Daoy (cell line): ENCODE measurements at places on chromosomes 16 and 17. TPM values are rescaled to one million over a fixed set of nuclear protein-coding genes. Genes with fewer than 3 reads are reported as not detected.

GRCh38 chr17:6507535-6507934, 48.8 kb downstream of the PITPNM3 start:
- peak; percentile 93 for DNase-seq

GRCh38 chr17:55225237-55225636, 39.5 kb upstream of the HLF start:
- no peak for DNase-seq

TM4SF5 gene
- not detected in 2 replicates for total RNA-seq

- no peak for DNase-seq
Measured at GRCh38 chr16:59634951-59635350, 900.8 kb upstream of the GOT2 start.

- peak; percentile 84 for DNase-seq
Measured at GRCh38 chr16:29900102-29900887, at the start of gene ASPHD1. ASPHD1 (plus strand) TSS chr16:29900488; CDS start chr16:29900972, 484 bp downstream.

DNA sequence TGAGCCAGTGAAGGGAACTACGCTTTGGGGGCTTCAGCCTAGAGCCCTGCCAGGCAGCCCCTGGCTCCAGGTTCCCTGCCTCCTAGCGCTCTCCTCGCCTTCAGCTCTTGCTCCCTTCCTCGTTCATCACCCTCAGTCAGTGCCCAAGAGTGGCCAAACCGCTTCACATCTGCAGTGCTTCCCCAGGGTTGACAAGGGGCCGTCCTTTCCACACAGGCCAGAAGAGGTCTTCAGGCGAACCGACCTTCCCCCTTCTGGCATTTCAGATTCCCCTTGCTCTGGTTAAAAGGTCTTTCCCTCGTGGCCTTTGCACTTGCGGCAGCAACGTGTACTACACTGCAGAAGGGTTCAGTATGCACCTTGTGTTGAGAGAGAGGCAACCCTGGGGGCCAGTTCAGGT, 4.1 kb downstream of the RASD1 start:
- DNase-seq, result no peak

GRCh38 chr16:56336711-56337110, 88.6 kb downstream of the AMFR start:
- no peak for DNase-seq

DNA sequence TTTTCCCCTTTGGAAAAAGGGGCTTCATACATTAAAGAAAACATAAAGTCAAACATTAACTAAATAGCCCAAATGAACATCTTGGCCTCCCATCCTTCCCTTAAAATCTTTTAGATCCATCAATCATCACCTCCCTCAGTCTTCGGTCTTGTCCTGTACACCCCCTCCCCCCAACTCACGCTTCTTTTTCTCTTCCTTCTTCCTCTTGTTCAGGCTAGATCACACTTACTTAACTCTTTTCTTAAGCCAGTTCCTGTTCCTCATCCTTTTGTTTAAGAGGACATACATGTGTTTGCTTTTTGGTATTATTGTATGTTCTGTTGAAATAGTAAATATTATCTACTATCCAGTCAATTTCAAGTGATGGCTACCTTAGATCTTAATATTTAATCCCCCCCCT, 5.5 kb downstream of the MFSD6L start:
- DNase-seq, result no peak

DNA sequence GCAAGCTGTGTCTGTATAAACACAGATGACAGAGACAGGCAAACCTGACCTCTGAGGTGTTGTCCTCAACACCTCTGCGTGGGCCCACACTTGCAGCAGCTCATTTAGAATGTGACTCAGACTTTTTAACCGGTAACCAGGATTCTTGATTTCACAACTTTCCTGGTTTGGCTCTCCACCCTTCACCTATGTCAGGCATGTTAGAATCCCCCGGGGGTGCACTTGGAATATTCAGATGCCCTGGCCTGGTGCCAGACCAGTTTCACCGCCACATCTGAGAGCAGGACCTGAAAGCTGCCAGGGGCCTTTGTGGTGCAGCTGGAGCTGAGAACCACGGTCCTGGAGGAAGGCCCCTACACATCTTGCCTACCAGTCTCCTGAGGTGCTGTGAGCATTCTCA, 4.8 kb downstream of the DHODH start:
- DNase-seq, result peak; percentile 64

GRCh38 chr17:12519956-12520594, 145.6 kb upstream of the MYOCD start:
- peak; percentile 75 for DNase-seq

DNA sequence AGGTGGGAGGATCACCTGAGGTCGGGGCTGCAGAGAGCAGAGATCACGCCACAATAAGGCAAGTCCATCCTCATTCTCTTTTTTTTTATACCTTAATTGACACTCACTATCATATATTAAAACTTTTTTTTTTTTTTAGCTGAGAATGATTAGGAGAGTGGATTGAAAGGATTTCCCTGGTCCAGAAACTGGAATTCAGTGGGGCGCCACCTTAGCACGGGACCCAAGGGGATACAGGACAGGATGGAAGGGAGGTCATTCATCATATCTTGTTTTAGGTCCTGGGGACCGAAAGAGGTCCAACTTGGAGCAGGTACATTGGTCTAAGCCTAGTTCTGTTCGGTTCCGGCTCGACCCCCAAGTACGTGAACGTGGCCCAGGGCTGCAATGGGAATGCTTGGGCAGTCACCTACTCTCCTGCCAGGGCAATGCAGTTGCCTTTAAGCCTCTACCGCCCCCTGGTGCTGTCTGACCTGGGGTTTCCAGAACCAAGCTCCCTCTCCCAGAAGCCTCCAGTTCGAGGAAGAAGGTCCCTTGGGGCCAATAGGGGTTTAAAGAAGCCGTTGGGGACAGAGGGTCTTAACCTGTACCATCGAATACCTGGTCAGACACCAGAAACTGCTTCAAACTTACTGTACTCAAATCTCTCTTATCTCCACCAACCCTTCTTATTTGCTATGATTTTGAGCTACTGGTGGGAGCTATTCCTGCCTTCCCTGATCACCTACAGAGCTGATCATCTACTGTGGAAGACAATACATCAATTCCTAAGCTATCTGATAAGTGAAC, 19.9 kb upstream of the GPATCH8 start:
- peak; percentile 47 for DNase-seq

- DNase-seq, result peak; percentile 50
Measured at GRCh38 chr17:151886-152859, 14.8 kb downstream of the SCGB1C2 start.

TMEM114 gene
- not detected in 2 replicates for total RNA-seq

GRCh38 chr17:50273654-50274040, 619 bp upstream of the TMEM92 start:
- no peak for DNase-seq

GRCh38 chr17:50963139-50963538, 97.0 kb upstream of the TOB1 start:
- DNase-seq, result no peak

GRCh38 chr16:77970371-77970770, 52.0 kb upstream of the CLEC3A start:
- DNase-seq, result no peak

KRT40 gene
- total RNA-seq, result not detected in 2 replicates

DNAH9 gene
- total RNA-seq, result 0.74 and 16.7 TPM in 2 replicates

- no peak for DNase-seq
Measured at GRCh38 chr17:82874011-82874835, 34.4 kb upstream of the ZNF750 start.

GPR179 gene
- total RNA-seq, result under 0.01 and 0.11 TPM in 2 replicates

ACSM2A gene
- not detected in 2 replicates for total RNA-seq

GRCh38 chr17:19578545-19578944, 44.9 kb downstream of the SLC47A1 start:
- DNase-seq, result no peak

KRTAP4-6 gene
- not detected in 2 replicates for total RNA-seq

SHISA9 gene
- total RNA-seq, result 0.46 TPM in 1 of 2 replicates, not detected in the other

TGFB1I1 gene
- 20.7 and 22.9 TPM in 2 replicates for total RNA-seq

GRCh38 chr16:4200000-4200780, 41.7 kb downstream of the SRL start:
- peak; percentile 70 for DNase-seq

- no peak for DNase-seq
Measured at GRCh38 chr17:82157046-82158035, 55.3 kb downstream of the CCDC57 start.

METTL26 gene
- 82.5 and 97.6 TPM in 2 replicates for total RNA-seq

- DNase-seq, result no peak
Measured at GRCh38 chr17:81052199-81052997, 17.4 kb downstream of the BAIAP2 start.

TMEM235 gene
- not detected in 2 replicates for total RNA-seq
